Activated CD4-positive, alpha-beta T cell treated with anti-CD3 and anti-CD28 coated beads for 4 hours (primary cell): ENCODE measurements at places on chromosomes 6 and 20.

GRCh38 chr20:3162080-3162611 is 2.5 kb upstream of the FASTKD5 start:
- DNase-seq = no peak

- DNase-seq = no peak
Observed at GRCh38 chr20:61664556-61665320, 400.9 kb downstream of the TAF4 start.

DNA sequence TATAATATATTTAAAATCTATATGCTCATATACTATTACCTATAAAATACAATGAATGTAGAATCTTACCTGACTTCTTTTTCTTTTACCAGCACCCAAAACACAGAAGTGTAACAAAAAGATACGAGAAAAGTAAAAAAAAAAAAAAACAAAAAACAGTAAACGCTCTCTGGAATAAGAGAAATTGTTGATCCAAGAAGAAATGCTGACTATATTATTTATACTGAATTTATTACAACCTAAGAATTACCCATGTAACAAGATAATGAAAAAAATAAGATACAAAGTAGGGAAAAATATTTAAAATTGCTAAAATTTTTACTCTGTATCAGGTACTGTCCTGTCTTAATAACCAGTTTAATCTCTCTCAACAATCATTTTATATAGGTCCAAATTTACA is 787.9 kb upstream of the MAN1A1 start:
- no peak for DNase-seq

DNA sequence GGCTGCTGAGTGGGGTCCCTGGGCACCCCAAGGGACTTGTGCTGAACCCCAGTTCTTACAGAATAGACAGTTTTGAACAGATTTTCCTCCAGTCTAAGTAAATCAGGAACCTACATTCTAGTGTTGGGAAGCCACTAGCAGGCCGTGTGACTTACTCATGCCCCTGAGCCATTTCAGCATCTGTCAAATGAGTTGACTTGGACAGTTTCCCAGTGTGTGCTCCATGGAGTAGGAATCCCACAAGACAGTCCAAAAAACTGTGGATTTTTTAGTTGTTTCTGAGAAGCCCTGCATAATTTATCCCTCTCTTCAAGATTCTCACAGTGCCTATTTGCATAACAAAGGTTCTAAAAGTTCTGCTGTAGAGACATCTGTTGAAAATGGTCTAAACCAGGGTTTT is 2.1 kb downstream of the GABRR2 start:
- no peak for DNase-seq

DNA sequence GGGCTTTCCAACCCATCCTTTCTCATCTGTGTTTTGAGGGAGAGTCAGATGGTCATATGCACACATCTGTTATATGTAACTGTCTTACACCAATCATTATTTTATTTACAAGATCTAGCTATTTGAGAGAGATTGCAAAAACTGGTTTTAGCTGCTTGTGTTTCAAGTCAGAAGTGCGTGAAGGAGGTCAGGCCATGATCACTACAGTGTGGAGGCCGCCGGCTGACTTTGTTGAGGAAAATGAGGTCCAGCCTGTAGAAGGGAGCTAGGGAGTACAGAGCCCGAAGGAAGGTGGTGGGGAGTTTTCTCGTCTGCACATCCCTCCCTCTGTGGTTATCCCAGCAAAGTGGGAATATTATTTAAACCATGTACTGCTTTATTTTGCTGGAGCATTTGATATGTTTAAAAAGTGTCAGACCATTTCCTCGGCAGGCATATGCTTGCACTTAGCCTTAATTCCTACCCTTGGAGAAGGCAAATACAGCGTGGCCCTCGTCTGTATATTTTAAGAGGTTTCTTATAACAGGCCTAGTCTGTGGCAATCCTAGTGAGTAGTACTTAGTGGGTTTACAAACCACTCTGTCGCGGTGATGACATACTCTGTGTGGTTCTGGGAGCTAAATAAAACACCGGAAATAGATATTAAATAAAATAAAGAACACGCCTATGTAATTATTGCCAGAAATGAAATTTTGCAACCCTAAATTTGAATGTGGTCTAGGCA is 95.6 kb downstream of the UST start:
- DNase-seq = no peak

- no peak for DNase-seq
Observed at GRCh38 chr6:129472239-129472638, 237.7 kb downstream of the ARHGAP18 start.

GRCh38 chr6:136007345-136007744 is 155.8 kb downstream of the PDE7B start:
- DNase-seq = no peak

DNA sequence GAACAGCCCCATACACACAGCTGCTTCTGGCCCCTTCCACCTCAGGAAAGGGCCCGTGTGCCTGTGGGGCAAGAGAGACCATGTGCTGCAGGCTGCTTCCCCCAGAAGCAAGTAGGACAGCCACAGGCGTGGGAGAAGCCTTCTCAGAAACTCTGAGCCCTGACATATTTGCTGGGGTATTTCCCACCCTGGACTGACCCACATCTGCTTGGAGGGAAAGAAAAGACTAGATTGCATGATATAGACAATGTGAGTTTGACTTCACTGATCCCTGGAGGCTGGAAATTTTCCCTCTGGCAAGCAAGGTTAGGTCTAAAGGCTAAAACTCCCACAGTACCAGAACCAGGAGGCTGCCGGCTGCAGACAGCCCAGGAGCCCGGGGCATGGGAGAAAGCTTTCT is 213.3 kb upstream of the SSTR4 start:
- no peak for DNase-seq

- no peak for DNase-seq
Observed at GRCh38 chr20:6956056-6956455, 188.6 kb downstream of the BMP2 start.

DNA sequence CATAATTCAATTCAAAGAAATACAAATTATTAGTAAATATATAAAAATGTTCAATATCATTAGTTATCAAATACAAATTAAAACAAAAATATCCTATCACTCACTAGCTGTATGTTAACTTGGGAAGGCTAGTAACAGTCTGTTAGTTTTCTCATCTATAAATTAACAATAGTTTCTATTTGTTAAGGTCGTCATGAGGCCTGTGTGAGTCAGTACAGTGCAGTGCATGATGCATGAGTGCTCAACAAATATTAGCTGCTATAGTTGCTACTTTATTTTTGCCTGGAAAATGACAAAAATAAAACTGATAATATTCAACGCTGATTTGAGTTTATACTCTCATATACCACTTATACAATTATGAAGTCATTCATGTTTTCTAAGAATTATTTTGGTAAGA is 401.6 kb upstream of the RUNX2 start:
- DNase-seq = no peak

DNA sequence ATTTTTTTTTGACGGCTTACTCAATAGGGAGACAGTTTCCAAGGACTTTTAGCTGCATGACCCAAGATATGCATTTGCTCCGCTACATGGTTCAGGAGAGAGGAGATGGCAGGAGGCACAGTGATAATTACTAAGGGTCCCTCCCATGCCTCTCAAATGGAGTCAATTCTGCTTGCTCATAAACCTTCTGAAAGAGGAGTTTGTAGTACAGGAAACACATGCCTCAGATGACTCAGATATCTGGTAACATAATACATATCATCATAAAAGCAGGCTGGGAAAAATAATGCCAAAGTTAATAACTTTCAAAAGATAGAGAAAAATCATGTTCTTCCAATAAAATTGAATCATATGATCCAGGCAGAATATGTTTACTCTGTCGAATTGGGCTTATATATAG is 97.6 kb upstream of the DEFB112 start:
- no peak for DNase-seq

GRCh38 chr6:134527108-134527787 is 209.3 kb upstream of the SGK1 start:
- no peak for DNase-seq
